ENCODE measurements at places on chromosomes 3 and 15.

DNA sequence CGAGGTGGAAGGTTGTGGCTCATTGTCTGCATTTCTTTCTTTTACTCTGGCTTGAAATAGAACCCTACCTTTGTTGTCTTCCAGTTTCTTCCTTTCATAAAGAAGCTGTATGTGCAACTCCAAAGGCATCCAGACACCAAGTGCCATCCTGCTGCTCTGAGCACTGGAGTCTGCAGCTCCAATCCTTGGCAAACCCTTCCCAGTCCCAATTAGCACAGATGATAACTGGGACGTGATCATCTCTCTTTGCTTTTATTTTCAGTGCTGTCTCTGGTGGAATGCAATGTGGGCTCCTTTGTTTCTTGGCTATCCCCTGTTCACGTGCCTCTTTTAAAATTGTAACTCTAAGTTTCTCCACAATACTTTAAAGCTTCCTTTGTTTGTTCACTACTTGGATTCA is 140.9 kb downstream of the AQP9 start:
- no peak for DNase-seq

DNA sequence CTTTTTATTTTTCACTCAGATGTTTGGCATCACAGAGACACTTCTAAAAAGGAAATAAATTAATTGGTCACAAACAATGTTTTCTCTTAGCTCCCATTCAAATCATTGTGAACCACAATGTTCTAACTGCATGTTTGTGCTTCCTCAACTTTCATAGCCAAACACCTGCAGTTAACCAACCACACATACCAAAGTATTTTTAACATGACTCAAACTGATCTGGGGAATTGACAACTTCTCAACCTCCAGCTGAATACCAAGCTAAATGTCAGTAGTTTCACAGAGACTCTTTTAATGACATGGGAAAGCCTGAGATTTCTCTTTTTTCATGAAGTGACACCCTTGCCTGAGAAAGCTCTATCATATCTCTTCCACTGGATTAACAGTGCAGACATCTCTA is 217.9 kb upstream of the MME start:
- DNase-seq = no peak

DNA sequence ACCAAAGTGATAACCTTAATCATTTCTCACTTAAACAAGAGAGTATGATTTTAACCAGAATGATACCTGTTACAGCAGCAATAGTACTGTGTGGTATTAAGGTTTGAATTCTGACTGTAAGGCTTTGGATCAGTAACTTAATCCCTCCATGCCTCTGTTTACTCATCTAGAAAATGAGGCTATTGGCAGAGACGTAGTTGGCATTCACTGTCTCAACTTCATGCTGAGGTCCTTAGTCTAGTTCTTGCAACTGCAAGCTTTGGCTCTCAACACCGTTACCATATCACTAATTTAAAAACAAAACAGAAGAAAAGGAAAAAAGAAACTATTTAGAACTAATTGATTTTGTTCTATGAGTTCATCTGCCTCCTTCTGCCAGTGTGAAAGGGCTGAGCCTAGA is 875.4 kb downstream of the MCTP2 start:
- DNase-seq = no peak

DNA sequence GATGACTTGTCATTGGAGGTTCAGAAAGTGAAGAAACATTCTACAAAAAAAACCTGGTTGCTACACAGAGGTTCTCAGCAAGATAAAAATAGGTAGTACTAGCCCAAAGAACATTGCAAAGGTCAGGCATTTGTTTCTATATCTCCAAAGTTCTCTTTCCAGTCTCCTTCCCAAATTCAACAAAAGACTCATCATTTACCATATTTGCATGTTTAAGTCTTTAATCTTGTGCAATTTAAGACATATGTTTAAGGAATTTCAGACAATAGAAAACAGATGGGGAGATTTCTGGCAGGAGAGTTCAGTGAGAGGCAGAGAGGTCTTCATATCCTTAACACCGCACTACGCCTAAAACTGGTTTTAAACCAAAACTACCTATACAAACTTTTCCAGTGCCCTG is 173.8 kb upstream of the THBS1 start:
- DNase-seq = no peak

DNA sequence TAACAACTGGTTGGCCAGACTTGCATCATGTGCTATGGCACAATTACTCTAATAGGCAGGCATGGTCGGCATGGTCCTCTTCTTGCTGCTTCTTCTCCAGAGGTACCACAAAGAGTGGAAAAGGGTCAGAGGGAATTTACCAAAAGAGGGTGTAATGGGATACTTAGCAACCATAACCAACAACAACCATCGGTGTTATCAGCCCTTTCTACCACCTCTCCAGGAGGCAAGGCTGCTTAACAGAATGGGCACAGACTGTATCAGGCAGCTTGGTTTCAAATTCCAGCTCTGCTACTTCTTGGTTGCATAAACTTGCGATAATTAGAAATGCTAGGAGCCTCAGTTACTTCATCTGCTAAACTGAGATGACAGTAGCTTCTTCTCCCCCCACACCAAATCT is 284.6 kb upstream of the CRBN start:
- DNase-seq = no peak

GRCh38 chr3:945738-946137 is 147.1 kb upstream of the CNTN6 start:
- no peak for DNase-seq

- DNase-seq = no peak
Measured at GRCh38 chr3:115581362-115582135, 41.8 kb upstream of the GAP43 start.

GRCh38 chr3:138594935-138595610 is 1.0 kb upstream of the CEP70 start:
- no peak for DNase-seq
